GM13977 (cell line): ENCODE measurements at places on chromosomes 6 and 20.
A peak's percentile ranks its signal among the peaks of the same experiment; 100 is the strongest.

DNA sequence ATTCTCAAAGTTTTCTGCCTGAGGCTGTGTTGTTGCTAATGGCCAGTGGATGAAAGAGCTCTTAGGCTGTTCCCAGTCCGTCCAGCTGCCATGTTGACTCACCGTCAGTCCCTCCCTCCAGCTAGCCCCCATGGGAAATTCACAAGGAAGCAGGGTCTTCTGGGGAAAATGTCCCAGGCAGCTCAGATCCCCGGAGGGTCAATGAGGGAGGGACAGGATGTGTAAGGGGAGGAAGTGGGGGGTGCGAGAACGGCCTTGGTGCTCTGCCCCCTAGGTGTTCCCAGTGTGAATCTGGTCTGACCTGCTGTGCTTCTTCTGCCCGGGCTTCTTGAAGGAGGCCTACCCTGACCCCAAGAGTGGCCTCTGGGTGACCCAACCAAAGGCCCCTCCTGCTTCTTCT, 65.9 kb downstream of the CEBPB start:
- no peak for DNase-seq

DNA sequence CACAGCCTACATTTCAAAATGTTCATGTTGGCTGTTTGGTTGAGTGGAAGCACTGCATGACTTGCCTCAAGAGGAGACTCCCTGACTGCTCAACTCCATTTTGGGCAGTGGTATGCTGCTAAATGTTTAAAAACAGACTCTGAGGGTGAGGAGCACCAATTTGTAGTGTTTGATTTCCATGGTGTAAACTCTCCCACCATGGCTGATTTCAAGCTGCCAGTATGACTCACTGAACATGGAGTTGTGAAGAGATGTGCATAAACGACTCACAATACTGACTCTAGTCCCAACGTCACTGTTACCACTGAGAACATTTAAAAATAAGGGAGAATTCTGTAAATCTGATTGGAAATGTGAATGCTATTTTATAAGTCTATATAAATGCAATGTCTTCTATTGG, 70.4 kb downstream of the BACH2 start:
- DNase-seq: no peak

DNA sequence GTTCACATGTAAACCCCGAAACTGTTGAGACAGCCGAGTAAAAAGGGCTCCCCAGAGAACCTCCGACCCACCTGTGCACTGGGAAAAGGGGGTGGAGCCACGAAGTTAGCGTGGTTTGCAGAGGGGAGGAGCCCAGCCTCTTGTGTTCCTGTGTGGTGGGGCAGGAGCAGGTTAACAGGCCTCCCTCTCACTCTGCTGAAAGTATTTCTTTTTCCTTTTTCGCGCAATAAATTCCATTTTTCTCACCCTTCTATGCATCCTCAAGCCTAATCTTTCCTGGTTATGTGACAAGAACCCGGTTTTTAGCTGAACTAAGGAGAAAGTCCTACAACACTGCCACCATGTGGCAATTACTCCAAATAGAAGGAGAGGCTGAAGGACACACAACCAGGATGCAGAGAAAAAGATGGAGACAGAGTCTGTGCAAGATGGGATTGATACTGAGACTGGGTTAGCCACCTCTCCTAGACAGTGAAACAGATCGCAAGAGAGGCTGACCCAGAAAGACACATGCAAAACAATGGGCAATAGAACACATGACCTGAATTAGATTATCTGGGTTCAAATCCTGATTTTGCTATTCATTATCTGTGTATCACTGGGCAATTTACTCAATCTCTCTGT, 168.7 kb upstream of the PRSS16 start:
- DNase-seq: peak; percentile 34

DNA sequence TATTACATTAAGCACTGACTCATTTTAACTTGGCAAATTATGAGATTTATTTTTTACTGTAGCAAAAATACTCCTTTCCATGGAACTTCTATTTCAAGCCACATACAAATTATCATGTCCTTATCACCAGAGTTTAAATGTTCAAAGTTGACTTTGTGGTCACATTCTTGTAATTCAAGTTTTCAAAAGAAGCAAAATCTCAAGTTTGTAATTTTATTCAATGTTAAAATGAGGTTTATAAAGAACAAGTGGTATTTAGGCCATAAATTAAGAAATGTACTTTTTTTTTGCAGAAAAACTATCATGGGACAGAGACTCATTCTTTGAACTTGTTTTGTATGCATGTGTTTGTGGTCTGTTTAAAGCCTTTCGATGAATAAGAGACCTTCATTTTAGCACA, 811.5 kb downstream of the TENT5A start:
- DNase-seq: no peak

DNA sequence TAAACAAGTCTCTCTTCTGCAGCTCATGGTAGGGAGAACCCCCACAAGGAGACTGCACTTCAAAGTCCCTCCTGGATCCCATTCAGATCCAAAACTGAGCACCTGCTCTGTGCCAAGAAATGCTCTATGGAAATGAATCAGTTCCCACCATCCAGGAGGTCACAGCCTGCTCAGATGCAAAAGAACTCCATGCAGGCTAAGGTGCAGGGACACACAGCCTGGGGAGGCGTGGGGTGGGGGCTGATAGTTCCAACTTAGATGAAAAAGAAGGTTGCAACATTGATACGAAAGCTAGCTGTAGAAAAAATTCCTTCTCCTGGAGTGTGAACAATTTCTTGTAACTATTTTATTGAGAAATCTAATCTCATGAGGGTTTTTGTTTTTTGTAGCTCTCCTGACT, 111.0 kb upstream of the TMEM170B start:
- no peak for DNase-seq

DNA sequence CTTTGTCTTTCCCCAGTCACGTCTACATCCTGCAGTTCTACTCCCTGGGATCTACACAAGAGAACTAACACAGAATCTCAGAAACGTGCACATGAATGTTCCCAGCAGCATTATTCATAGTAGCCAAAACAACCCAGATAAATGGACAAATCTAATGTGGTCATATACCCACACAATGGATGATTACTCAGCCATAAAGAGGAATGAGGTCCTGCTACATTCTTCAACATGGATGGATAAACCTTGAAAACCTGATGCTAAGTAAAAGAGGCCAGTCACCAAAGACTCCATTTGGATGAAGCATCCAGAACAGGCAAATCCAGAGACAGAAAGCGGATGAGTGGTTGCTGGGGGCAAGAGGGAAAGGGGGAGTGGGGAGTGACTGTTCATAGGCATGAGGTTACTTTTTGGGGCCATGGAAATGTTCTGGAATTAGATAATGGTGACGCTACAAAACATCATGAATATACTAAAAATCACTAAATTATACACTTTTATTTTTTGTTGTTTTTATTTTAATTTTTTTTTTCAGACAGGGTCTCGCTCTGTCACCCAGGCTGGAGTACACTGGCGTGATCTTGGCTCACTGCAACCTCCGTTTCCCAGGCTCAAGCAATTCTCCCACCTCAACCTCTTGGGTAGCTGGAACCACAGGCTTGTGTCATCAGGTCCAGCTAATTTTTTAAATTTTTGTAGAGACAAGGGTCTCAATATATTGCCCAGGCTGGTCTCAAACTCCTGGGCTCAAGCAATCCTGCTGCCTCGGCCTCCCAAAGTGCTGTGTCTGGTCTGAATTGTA, 50.8 kb upstream of the DSN1 start:
- DNase-seq: no peak

- DNase-seq: no peak
These were observed 86.9 kb downstream of the SNX5 start for GRCh38 chr20:17881741-17882064.

GRCh38 chr6:163327165-163327880, 87.2 kb upstream of the QKI start:
- DNase-seq: no peak

DNA sequence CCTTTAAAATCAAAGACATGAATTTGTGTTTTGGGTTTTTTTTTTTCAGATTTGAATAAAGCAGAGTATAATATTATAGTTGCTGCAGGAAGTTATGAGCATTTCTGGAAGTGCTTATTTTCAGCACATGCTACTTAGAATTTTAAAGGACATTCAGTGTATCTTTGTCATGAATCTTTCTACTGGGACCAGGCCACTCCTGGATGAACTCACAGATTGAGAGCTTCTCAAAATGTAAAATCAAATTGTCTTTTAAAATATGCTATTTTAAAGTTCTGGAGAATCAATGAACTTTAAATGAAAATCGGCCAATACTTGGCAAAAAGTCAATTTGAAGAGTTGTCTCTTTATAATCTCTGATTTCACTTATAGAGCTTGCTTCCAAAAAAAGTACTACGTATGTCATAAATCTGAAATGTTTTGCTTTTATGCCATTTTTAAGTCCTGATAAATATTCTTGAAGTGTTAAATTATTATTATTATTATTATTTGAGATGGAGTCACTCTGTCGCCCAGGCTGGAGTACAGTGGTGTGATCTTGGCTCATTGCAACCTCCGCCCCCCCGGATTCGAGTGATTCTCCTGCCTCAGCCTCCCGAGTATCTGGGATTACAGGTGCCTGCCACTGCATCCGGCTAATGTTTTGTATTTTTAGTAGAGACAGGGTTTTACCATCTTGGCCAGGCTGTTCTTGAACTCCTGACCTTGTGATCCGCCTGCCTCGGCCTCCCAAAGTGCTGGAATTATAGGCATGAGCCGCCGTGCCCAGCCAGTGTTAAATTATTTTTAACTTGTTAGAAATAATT, 175.7 kb upstream of the AKAP12 start:
- DNase-seq: no peak

- no peak for DNase-seq
These were observed 1.5 kb downstream of the WDR27 start for GRCh38 chr6:169700296-169700695.

DNA sequence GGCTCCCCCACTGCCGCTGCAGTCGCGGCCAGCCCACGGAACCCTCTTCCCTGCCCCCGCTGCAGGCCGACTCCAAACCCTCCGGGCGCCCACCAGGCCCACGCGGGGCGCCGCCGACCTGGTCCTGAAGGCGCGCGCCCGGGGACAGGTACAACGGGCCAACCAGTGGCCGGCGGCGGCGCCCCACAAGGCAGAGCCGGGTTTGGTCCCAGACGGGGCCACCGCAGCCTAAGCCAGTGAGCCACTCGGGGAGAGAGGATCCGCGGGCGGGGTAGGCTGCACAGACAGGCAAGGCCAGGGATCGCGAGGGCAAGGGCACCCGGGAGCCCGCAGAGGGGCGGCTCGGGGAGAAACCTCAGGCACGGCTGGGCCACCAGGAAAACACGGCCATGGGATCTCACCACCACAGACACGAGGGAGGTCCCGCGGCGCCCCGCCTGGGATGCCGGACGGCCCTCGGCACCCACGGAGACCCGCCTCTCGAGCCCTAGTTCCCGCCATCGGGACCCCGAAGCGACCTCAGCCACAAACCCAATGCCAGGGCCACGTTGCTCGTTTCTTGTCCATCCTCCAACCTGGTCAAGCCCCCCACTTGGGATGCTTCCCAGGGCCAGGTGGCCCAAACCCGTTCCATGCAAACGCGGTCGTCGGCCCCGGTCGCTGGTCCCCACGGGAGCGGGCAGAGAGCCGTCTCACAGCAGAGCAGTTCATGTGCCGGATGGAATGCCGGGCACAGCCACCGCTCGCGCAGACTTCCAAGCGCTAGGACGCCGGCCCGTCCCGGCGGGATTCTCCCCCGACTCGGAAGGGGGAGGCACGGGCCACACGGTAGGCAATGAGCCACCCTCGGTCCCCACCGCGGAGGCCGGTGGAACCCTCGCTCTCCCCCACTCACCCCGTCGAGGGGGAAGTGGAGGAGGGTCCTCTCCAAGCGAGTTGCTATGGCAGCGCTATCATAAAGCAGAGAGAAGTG, 1956.6 kb upstream of the DEFB115 start:
- no peak for DNase-seq

DNA sequence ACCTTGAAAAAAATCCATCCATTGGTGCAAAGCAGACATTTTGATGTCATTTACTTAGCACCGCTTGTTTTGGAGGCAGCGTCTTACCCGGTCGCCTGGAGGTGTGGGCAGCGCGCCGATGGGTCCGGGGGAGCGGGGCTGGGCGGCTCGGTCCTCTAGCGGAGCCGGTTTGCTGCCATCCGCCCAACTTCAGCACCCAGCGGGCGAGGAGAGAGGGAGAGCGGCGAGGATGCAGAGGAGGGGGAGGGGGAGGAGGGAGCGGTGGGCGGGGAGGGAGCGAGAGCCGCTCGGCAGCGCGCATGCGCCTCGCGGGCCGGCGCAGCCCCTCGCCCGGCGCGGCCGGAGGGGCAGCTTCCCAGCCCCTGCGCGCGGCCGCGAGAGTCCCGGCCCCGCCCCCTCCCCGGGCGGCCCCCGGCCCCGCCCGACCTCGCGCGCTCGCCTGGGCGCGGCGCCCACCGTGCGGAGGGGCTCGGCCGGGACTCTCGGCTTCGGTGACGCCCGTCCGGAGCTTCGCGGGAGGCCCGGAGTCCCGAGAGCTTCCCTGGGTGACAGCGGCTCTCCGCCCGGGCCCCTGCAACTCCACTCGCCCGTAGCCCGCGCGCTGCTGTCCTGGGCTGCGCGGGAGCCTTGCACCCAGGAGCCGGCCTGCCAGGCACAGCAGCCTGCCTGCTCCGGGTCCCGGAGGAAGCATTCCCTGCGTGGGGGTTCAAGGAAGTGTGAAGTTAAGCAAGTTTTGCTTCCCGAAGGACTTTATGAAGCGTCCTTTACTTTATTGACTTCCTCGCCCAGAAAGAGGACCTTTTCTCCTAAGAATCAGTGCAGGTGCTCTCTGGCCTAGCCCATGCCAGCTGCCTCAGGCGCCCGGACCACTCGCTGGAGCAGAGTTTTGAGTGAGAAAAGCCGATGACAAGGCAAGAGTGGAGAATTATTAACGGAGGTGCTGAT, at the start of gene RGS17:
RGS17 (minus strand) TSS at position 246 of the 945 bp plus-strand sequence. CDS start 87,264 bp downstream, outside the sequence.
- peak; percentile 88 for DNase-seq
